Ecto neural progenitor cell (in vitro differentiated cells): ENCODE measurements at places on chromosomes 1 and 21.

DNA sequence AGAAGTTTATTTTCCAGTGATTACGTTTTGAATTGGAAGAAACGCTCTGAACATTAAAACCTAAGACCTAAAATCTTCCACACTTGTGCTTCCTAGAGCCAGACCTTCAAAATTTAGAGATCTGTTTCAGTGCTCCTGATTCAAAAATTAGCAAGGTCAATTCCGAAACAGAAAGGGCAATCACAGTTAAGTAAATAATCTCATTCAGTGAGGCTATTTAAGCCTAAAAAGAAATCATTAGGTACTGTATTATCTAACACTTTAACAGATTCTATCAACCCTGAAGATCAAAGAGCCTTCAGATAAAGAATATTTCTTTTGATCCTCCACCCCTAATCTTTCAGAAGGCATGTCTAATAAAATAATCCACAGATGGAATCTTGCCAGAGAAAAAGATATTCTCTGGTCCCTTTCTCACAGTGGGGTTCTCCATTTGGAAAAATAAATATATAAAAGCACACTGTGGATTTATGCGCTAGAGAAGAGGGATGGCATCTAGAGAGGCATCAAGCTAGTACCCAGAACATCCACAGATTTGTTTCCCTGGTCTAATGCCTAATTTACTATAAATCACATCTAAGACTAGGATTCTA is 54.4 kb downstream of the ZZZ3 start:
- DNase-seq, result no peak

DNA sequence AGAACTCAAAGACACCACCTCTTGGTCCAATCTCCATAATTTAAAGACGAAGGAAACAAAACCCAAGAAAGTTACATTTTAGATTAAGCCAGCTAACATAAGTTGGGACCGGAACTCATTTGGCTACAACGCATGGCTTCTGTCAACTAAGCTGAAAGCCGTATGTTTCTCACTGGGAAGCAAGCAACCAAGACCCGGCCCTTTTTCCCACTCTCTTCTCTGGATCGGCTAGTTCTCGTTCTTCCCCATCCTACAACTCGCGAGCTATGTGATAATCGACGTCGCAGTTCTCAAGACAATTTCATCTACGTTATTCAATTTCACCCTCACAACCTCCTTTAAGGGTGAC is 601 bp downstream of the CCT8 start:
- no peak for DNase-seq

DNA sequence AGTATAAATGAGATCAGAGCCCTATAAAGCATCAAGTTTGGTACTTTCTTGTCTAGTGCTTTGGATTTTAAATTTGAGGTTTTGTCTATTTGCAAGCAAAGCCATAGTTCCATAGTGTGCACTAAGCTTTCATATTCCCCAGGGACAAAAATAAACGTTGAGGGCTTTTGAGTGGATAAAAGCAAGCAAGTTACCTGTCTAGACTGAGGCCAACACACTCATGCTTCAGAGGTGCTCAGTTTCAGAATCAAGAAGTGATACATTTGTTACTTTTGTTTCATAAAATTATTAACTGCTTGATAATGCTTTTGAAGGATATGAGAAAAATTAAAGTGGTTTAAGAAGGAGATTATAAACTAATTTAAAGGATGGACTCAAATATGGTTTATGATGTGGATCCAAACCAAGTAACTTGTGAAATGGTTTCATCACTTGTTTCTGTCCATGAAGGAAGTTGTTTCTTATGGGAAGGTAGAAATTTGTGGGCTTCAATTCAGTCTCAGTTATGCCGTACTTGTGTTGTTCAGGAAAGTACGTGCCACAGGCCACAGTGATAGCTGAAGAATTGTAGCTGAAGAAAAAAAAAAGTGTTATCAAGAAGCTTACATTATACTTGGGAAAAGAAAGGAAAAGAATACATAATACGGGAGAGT is 71.2 kb downstream of the CHRM3 start:
- no peak for DNase-seq

GRCh38 chr1:119470377-119470776 is 36.6 kb upstream of the HSD3B1 start:
- no peak for DNase-seq

- no peak for DNase-seq
These were observed 7.9 kb upstream of the A3GALT2 start for GRCh38 chr1:33328817-33329216.

GRCh38 chr1:167404908-167405307 is 113.4 kb downstream of the CD247 start:
- no peak for DNase-seq

DNA sequence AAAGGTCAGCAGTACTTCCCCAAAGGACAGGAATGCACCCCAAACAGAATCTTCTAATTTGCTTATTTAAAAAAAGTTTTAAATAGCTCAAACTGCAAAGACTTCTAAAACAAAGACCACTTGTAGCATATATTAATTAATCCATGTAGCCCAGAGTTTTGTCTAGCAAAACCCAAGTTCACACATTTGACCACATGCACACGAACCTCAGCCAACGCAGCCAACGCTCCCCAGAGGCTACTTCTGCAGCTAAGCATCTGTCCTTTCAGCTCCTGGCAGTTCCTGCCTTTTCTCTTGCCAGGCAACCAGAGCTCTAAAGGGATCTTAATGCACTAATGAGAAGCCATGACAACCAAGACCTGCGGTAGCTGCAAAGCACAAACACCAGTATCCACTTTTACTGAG is 89.6 kb downstream of the RERE start:
- DNase-seq, result no peak

- DNase-seq, result peak; percentile 46
These were observed 37.0 kb downstream of the UBE2G2 start for GRCh38 chr21:44764319-44765230.

- no peak for DNase-seq
These were observed 106.6 kb upstream of the BARHL2 start for GRCh38 chr1:90823686-90824085.

GRCh38 chr1:78153092-78153736 is 107.4 kb downstream of the GIPC2 start:
- no peak for DNase-seq

DNA sequence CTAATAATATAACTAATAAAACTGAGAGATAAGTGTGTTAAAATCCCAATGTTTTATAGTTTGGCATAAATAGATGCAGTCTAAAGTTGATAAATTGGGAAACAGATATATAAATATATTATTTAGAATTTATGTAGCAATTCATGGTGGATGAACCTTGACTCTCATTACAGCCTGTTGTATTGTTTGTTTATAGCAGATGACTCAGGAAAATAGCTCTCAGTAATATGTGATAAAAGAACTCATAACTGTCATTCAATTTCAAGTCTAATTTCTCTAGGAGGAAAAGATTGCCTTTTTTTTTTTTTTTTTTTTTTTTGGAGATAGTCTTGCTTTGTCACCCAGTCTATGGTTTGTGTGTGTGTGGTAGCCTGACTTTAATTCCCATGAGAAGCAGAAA is 603.2 kb upstream of the PKN2 start:
- DNase-seq, result no peak

- no peak for DNase-seq
These were observed 15.8 kb downstream of the THBS3 start for GRCh38 chr1:155191904-155192303.

DNA sequence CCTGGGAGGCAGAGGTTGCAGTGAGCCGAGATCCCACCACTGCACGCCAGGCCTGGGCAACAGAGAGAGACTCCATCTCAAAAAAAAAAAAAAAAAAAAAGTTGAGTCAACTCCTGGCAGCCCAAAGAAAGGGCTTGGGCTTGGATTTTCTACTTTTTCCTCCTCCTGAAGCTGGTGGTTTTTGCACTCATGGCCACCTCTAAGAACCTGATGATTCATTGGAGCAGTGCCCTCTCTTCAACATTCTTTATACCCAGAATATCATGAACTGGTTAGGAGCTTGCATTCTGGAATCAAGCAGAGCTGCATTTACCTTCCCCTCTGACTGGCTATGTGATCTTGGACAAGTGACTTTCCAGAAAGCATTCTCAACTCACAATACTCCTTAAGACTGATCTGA is 3.5 kb upstream of the ACTA1 start:
- DNase-seq, result no peak

DNA sequence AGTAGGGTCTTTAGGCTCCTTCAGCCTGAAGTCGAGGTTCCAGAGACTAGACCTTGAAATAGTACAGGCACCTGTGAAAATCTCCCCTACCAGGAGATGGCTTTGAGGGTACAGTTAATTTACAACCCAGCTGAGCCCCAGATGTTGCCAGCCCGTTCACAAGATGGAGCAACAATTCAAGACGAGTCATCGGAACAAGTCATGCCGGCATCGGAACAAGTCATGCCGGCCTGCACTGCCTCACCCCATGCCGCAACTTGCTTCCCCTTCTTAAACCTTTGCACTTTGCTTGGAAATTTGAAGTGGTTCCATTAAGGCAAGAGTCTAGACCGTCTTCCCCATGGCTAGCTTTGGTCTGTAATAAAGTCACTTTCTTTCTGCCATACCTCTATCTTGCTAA is 16.0 kb downstream of the HHAT start:
- DNase-seq, result no peak

DNA sequence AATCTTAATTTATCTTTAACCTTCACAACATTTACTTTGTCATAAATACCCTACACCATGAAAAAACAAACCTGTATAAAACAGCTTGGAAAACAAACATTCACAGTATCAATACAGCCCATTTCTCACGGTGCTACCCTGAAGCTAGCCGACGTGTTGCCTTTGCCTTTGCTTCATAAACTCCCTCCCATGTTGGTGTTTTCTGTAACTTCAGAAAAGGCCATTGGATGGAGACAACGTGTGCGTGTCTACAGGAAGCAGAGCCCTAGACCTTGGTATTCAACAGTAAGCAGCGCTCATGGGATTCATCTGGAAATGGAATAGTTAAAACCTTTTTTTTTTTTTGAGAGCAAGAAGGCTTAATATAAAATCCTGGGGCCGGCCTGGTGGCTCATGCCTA is 7.2 kb upstream of the PRDM15 start:
- DNase-seq, result no peak

- no peak for DNase-seq
These were observed at the start of gene OR2L5 for GRCh38 chr1:248013229-248013710. TSS of gene OR2L5 (plus strand) at chr1:248013660. CDS start at chr1:248021948, 8,288 bp downstream.

GRCh38 chr1:183859831-183860230 is 54.9 kb downstream of the RGL1 start:
- DNase-seq, result no peak
